ENCODE measurements at places on chromosomes 6 and 20. TPM values are rescaled to one million over a fixed set of nuclear protein-coding genes. Genes with fewer than 3 reads are reported as not detected.

The OR2B2 gene
- total RNA-seq = not detected

The TMC2 gene
- not detected for total RNA-seq

The TSPO2 gene
- total RNA-seq = not detected

The EYS gene
- 0.64 TPM for total RNA-seq

DNA sequence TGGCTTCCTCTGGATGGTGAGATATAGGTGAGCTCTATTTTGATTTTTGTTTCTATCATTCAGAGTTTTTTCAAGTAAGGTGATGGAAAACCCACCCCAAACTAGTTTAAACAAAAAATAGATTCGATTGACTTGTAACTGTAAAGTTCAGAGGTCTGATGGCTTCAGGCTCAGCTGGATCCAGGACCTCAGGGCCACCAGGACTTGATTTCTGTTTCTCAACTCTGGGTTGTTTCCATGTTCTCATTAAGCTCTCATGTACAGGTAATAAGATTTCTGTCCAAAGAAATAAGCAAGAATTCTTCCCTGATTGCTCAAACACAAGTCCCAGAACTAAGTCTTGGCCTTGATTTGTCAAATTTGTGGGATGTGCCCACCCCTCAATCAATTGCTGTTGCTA, 67.0 kb downstream of the DLGAP4 start:
- H3K4me1 ChIP-seq = no peaks in the 10 kb centered on the region
- H3K27ac ChIP-seq = no peak overlapping the region
- H3K27me3 ChIP-seq = no peaks in the 10 kb centered on the region
- no peaks in the 10 kb centered on the region for H3K36me3 ChIP-seq
- no peak for DNase-seq

The ARMH2 gene
- not detected for total RNA-seq

GRCh38 chr6:123091091-123091895, 95.3 kb downstream of the CLVS2 start:
- no peak overlapping the region for H3K27ac ChIP-seq
- H3K4me1 ChIP-seq = no peaks in the 10 kb centered on the region

- H3K4me3 ChIP-seq = no peak overlapping the region
- H3K4me1 ChIP-seq = no peaks in the 10 kb centered on the region
- no peaks in the 10 kb centered on the region for H3K36me3 ChIP-seq
- DNase-seq = no peak
Measured at GRCh38 chr6:44675449-44675848, 287.9 kb downstream of the CDC5L start.

The CST4 gene
- total RNA-seq = not detected

DNA sequence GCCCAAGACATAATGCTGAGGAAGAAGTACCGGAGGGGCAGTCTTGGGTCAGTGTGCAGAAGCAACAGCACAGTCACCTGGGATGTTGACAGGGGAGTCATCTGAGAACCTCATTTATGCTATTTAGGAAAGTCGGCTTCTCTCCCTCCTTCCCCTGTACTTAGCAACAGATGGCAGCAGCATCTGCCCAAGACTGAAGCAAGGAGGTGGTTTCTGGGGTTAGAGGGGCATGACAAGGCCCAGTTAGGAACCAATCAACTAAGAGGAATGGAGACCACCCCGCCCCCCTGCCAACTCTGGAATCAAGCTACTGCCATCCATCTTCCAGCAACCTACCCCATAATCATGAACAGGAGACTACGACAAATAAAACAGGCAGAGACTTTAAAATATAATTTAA, 21.7 kb downstream of the RIPK1 start:
- no peaks in the 10 kb centered on the region for H3K27me3 ChIP-seq
- peaks cover 26% of the 10 kb centered on the region for H3K36me3 ChIP-seq
- H3K4me1 ChIP-seq = no peaks in the 10 kb centered on the region
- no peak overlapping the region for H3K27ac ChIP-seq
- no peak for DNase-seq

GRCh38 chr6:48136856-48137255, 25.9 kb upstream of the PTCHD4 start:
- H3K27ac ChIP-seq = no peak overlapping the region
- H3K27me3 ChIP-seq = no peaks in the 10 kb centered on the region

DNA sequence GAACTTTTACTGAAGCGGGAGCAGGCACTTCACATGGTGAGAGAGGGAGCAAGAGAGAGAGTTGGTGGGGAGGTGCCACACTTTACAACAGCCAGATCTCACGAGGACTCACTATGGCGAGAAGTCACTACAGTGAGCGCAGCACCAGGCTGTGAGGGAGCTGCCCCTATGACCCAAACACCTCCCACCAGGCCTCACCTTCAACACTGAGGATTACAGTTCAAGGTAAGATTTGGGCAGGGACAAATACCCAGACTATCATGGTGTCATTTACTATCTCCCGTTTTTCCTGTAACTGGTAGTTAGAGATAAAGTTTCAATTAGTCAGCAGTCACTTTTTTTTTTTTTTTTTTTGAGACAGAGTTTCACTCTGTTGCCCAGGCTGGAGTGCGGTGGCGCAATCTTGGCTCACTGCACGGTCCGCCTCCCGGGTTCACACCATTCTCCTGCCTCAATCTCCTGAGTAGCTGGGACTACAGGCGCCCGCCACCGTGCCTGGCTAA, 7.8 kb downstream of the RBCK1 start:
- no peak overlapping the region for H3K4me3 ChIP-seq
- H3K27me3 ChIP-seq = no peaks in the 10 kb centered on the region
- H3K36me3 ChIP-seq = peaks cover 4% of the 10 kb centered on the region

DNA sequence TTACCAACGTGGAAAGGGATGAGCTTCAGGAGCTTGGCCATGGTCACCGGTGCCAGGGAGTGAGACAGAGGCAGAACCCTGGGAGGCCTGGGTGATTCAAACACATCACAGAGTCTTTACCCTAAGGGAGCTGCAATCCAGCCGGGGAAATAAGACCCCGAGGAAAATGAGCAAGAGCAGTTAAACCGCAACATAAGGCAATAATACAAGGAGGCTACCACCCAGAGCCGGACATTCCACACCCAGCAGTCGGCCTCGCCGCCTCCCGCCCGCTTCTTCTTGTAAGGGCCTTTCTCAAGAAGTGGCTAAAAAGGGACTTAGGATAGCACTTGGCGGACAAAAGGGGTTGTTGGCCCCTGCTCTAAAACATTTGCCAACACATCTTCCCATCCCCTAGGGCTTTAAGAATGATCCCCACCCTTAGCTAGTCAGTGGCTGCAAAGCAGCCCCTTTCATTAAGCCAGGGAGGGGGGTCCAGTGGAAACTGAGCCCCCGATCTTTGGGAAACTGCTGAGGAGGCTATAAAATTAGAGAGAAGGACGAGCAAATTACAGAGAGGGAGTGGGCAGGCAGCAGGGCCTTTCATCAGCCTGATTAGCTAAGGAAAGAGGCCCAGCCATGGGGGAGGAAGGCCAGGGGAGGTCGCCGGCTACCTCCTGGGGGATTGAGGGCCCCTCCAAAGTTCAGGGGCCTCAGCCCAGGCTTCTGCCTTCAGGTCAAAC, 34.3 kb downstream of the SNX5 start:
- no peaks in the 10 kb centered on the region for H3K27me3 ChIP-seq
- H3K4me1 ChIP-seq = no peaks in the 10 kb centered on the region

DNA sequence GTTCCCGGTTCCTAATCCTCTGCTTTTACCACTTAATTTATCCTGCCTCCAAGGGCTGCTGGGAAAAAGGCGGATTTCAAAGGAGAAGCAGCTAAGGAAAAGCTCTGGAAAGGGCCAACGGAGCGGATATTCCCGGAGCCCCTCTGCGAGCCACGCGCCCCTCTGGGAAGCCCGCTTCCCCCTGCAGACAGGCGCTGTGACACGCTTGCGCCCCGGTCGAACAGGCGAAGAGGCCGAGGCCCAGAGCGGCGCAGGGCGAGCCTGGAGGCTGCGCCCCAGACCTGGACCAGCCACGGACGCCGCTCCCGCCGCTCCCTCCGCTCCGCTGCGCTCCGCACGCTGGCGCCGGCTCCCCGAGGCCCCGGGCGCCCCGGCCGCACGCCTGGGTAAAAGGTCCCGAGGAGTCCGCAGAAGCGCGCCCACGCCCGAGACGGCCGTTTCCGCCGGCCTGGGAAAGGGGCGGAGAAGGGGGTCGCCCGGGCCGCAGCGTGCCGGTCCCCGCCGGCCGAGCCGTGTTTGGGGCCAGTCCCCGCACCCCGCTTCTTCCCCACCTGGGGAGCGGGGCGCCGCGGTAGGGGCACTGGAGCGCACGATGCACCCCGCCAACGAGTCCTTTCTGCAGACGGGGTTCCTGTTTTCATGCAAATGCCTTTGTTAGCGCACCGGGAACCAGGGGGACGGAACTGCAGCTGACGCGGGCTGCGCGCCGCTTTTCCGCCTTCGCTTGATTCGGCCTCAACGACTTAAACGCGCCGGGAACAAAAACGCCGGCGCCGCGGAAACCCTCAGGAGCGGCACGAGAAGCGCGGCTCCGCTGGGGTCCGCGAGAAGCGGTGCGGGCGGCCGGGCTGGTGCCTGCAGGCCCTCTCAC, 91.9 kb upstream of the SIRPA start:
- DNase-seq = peak; percentile 61
- H3K4me3 ChIP-seq = peak overlapping the region; percentile 53
- peak overlapping the region; percentile 53 for H3K27ac ChIP-seq
- H3K27me3 ChIP-seq = peaks cover 9% of the 10 kb centered on the region

- H3K27me3 ChIP-seq = no peaks in the 10 kb centered on the region
- no peaks in the 10 kb centered on the region for H3K36me3 ChIP-seq
- no peaks in the 10 kb centered on the region for H3K4me1 ChIP-seq
- no peak for DNase-seq
- no peak overlapping the region for H3K27ac ChIP-seq
- no peak overlapping the region for H3K4me3 ChIP-seq
Measured at GRCh38 chr6:126919947-126920346, 198.5 kb upstream of the RSPO3 start.

DNA sequence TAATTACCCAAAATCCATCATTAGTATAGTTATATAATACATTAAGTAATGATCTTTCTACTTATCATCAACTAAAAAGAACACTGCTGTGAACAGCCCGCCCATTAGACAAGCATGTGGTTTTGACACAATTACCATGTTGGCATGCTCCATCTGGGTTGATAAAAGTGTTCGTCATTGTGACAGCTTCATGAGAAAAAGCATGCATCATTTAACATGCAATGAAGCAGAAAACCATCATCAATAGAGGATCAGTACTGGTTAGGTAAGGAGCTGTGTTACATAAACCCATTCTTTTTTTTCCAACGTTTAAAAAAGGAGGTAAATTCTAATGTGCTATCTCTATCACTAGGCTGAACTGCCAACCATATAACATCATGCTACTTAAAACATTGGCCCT, 101.9 kb downstream of the EPB41L2 start:
- H3K27ac ChIP-seq = no peak overlapping the region
- H3K4me1 ChIP-seq = no peaks in the 10 kb centered on the region
- no peak overlapping the region for H3K4me3 ChIP-seq
- H3K27me3 ChIP-seq = no peaks in the 10 kb centered on the region
- no peak for DNase-seq

GRCh38 chr6:140567466-140567865, 1193.0 kb upstream of the CITED2 start:
- no peak overlapping the region for H3K27ac ChIP-seq
- H3K4me3 ChIP-seq = no peak overlapping the region
- H3K27me3 ChIP-seq = no peaks in the 10 kb centered on the region

GRCh38 chr20:20440481-20440880, 72.6 kb downstream of the INSM1 start:
- no peak overlapping the region for H3K27ac ChIP-seq
- no peaks in the 10 kb centered on the region for H3K4me1 ChIP-seq
- H3K4me3 ChIP-seq = no peak overlapping the region

DNA sequence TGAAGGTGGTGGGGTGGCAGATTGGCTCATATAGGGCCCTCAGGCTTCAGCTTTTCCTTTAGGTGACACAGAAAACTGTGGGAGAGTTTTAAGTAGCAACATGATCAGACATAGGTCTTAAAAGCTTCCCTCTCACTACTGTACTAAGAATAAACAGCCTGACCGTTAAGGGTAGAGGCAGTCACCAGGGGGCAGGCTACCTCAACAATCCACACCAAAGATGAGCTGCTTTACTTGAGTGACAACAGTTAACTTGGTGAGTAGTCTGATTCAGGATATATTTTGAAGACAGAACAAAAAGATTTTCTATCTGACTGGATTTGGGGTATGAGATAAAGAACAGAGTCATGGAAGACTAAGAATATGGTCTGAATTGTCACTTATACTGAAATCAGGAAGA, 193.1 kb upstream of the SHLD1 start:
- no peaks in the 10 kb centered on the region for H3K27me3 ChIP-seq
- H3K36me3 ChIP-seq = no peaks in the 10 kb centered on the region

The TTK gene
- 25.3 TPM for total RNA-seq

- DNase-seq = no peak
- no peaks in the 10 kb centered on the region for H3K27me3 ChIP-seq
- H3K36me3 ChIP-seq = no peaks in the 10 kb centered on the region
Measured at GRCh38 chr20:1863296-1863695, 31.9 kb upstream of the SIRPA start.

- no peak overlapping the region for H3K27ac ChIP-seq
- H3K4me1 ChIP-seq = no peaks in the 10 kb centered on the region
- no peak overlapping the region for H3K4me3 ChIP-seq
- H3K27me3 ChIP-seq = no peaks in the 10 kb centered on the region
- no peak for DNase-seq
Measured at GRCh38 chr6:110392727-110393126, 22.6 kb downstream of the DDO start.

GRCh38 chr6:84332139-84333034, 104.9 kb upstream of the CEP162 start:
- DNase-seq = no peak
- no peaks in the 10 kb centered on the region for H3K4me1 ChIP-seq
- H3K36me3 ChIP-seq = no peaks in the 10 kb centered on the region
- no peak overlapping the region for H3K27ac ChIP-seq
- H3K27me3 ChIP-seq = no peaks in the 10 kb centered on the region

- H3K27me3 ChIP-seq = no peaks in the 10 kb centered on the region
- peaks cover 3% of the 10 kb centered on the region for H3K4me1 ChIP-seq
- H3K27ac ChIP-seq = no peak overlapping the region
- H3K4me3 ChIP-seq = no peak overlapping the region
- no peak for DNase-seq
Measured at GRCh38 chr20:53212018-53212417, 239.9 kb downstream of the TSHZ2 start.

DNA sequence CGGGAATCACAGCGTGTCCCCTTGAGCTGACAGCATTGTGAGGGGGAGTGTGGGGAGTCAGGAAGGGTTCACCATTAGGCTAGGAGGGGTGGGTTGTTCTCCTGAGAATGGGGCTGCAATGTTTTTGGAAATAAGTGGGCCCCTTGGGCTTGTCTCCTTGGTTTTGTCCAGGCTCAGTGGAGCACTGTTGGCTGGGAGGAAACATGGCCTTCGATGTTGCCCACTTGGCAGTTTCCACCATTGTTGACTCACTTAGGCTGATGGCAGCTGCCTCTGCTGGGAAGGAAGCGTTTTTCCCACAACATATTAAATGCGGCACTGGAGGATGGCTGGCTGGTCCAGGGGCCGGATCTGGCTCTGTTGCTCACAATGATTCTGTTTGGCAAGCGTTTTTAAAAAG, 512.1 kb downstream of the QKI start:
- no peak overlapping the region for H3K4me3 ChIP-seq
- no peaks in the 10 kb centered on the region for H3K36me3 ChIP-seq
- no peaks in the 10 kb centered on the region for H3K27me3 ChIP-seq
- no peak overlapping the region for H3K27ac ChIP-seq
- H3K4me1 ChIP-seq = no peaks in the 10 kb centered on the region

The SUMO4 gene
- 1.4 TPM for total RNA-seq

- no peak overlapping the region for H3K27ac ChIP-seq
- H3K36me3 ChIP-seq = peaks cover 9% of the 10 kb centered on the region
- H3K27me3 ChIP-seq = no peaks in the 10 kb centered on the region
Measured at GRCh38 chr20:37223053-37223452, 38.6 kb downstream of the GHRH start.

All from colonic mucosa (tissue), 4 donors.